Transverse colon (tissue), 4 donors: ENCODE measurements at places on chromosomes 12 and 14. TPM values are rescaled to one million over a fixed set of nuclear protein-coding genes. Genes with fewer than 3 reads are reported as not detected.

GRCh38 chr12:46230983-46231382, 37.9 kb downstream of the SLC38A1 start:
- DNase-seq = no peak

DNA sequence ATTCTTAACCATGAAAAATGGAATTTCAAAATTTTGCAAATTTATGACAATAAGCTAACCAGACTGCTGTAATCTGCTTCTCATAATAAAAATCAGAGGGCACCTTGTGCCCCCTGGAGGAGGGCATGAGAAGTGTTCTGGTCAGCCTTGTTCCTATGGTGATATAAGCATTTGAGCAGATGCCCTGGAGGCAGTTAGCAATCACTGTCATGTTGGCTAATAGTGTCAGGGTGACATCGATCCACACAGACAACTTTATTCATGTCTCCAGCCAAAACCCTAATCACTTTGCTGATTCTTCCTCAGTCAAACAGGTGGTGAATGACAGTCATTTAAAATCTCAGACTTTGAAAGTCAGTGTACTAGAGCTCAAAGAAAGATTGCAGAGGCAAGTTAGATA, 943.0 kb downstream of the GALC start:
- DNase-seq = no peak

- no peak for DNase-seq
Measured at GRCh38 chr14:68665131-68665530, 127.7 kb downstream of the ZFP36L1 start.

DNA sequence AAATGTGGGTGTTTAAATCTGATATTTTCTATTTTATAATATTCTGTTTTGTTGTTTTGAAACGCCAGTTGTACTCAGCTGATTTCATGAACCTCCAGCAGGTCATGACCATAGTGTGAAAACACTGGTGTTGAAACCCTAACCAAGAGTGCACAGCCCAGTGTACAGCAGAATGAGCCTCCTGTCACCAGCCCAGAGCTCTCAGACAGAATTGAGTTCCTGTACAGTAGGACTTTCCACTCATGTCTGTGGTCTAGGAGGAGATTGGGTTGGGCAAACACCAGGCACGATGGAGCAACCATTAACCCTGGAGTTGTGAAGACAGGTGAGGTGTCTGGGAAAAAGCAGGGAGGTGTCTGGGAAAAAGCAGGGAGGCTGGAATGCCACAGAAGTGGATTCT, 908.8 kb downstream of the VRK1 start:
- DNase-seq = no peak

GRCh38 chr12:53187145-53187899, 6.6 kb upstream of the CSAD start:
- DNase-seq = no peak

DNA sequence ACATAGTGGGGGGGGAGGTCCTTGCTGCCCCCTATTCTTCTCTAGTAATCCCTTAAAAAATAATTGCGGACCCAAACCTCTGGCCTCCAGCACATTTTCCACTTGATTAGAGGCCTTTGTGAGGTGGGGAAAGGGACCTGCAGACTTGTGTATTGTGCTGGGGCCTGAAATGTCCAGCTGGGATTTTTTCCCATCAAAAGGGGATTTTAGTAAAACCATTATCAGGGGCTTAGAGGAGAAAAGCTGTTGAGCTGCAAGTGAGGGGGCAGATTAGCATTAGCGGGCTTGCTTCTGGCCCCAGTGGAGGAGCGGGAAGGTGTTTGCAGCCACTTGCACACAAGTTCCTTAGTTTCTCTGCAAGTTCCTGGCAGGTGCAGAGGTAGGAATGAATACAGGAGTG, 13.9 kb downstream of the FBXL14 start:
- no peak for DNase-seq

- no peak for DNase-seq
Measured at GRCh38 chr12:57759360-57759980, 4.6 kb downstream of the MARCHF9 start.

The OASL gene
- 18.7 TPM for total RNA-seq

The SIRT4 gene
- total RNA-seq = not detected

The POTEM gene
- not detected for total RNA-seq

The TSPAN19 gene
- total RNA-seq = not detected
